ENCODE measurements at places on chromosomes 2 and 18.

GRCh38 chr2:17793296-17793695, 23.0 kb upstream of the MSGN1 start:
- no peak for DNase-seq

- DNase-seq, result no peak
Measured at GRCh38 chr2:10655499-10656225, 34.1 kb downstream of the NOL10 start.

- DNase-seq, result no peak
Measured at GRCh38 chr2:240572141-240573031, 4.1 kb downstream of the RNPEPL1 start.

DNA sequence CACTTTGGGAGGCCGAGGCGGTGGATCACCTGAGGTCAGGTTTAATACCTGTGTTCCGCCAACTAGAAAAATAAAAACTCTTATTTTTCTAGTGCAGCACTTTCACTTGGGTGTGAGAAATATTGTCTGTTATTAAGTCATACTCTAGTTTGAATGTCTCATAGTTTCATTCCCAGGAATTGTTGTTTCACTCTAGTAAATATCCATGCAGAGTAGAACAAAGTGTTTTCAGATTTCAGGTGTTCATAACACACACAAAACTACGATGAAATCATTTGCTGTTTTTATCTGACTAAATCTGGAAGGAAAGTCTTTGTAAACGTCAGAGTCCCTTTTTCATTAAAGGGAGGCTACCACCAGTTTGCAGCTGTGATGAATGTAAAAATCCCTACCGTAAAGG, 4.0 kb downstream of the FAM117B start:
- no peak for DNase-seq

DNA sequence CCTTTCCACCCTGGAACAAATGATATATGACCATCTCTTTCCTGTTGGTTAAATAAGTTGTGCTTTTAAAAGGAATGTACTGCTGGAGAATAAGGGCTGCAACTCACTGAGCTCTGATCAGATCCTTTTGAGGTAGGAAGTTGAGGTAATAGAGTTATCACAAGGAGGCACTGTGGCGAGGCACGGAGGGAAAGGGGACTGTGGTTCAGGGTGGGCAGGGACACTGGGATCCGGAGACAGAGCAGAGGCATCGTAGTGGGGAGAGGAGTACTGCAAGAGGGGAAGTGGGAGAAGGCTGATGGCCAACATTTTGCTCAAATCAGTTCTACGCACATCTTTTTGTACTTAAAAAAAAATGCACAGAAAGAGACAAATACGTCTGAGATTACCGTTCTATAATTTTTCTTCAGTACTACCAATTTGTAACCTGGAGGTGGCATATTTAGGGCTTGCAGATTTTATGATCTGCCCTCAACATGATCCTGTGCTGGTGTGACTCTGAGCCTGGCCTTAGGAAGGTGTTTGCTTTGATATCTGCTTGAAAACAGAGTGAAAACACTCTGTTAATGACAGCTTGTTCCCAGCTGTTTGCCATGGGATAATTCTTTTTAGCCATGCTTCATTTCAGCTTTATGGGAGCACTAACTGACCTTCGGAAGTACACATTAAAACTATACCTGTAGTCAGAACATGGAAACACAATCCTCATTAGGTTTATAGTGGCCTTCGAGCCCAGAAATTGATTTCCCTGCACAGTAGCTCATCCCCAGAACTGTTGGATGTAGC, 168.1 kb downstream of the KCNE4 start:
- DNase-seq, result no peak

GRCh38 chr2:30527859-30528258, 80.8 kb downstream of the LCLAT1 start:
- no peak for DNase-seq

DNA sequence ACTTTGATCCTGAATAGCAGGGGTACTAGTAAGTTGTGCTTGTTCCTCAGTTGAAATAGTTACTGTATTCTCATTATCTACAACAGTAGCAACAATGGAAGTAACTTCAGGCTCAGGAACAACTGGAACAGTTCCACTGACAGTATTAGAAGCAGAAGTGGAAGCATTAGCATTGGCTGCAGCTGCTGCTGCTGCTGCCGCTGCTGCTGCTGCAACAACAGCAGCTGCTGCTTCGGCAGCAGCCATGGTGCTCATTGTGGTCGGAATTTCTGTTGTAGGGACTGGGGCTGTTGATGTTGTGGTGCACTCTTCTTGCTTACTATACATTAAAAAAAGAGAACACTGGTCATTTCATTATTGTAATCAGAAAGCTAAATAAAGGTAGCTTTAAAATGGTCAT, 40.8 kb downstream of the PRPF40A start:
- DNase-seq, result no peak

DNA sequence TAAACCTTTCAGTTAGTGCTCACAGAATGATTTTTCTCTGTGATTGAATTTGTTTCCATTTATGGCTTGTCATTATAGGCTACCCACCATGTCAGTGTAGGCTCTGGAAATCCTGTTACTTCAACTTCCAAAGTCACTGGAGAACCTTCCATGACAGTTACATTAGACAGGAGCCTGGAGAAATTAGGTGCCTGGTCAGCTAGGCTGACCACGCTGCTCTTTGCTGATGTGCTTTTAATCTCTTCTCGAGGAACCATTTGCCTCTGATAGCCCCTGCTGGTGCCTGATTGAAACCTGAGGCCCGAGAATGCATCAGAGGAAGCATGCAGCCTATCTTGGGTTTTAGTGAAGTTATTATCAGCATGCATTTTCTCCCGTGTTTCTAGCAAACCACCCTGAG, 29.6 kb upstream of the TTN start:
- no peak for DNase-seq

DNA sequence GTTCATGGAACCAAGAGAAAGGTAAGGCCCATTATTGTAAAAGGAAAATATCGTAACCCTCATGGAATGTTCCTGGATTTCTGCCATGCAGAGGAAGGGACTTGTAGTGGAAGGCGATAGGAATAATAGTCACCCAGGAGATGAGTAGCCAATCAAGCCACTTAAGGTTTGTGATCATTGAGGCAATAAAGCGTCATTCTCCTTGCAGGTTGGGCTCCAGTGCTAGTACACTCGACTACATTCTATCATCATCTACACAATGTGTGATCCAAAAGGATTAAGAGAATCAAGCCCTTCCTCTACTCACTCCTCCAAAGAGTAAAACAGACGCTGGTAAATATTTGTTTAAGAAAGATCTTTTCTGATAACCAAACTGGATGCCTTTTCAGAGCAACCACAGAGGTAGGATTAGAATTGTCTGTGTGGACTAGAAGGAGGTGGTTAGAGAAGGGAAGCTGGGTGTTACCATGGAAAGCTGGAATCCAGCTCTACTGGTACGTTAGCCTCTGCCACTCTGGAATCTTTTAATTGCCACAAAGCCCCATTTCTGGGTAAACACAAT, 245.7 kb downstream of the IKZF2 start:
- DNase-seq, result no peak

DNA sequence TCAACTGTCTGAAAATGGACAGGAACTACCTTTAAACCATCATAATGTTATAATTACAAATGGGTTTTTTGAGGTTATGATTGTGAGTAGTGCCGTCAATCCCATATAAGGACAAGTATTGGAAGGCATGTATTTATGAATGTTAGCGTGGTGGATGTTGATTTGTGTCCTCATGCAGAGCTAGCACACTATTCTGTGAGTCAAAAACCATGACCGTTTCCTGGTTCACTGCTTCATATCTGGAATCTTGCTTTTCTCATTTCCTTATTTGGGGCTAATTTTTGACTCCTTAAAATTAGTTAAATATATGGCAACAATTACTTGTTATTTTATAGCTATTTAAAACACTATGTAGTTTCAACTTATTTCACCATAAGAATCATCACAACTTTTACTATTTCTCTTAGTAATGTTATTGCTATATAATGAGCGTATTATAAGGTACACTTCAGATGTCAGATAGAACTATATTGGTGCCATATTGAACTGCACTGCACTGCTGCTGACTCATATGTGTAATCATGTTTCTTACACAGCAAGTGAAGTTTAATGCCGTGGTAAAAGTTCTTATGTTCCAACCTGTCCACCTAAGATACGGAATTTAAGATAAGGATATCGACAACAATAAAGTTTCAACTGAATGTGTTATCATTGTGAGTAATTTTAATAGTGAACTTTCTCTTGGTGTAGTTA, 192.8 kb downstream of the PTGR3 start:
- DNase-seq, result no peak

Data from activated T-cell treated with anti-CD3 and anti-CD28 coated beads for 24 hours (primary cell).